ENCODE measurements at places on chromosomes 7 and 10.

DNA sequence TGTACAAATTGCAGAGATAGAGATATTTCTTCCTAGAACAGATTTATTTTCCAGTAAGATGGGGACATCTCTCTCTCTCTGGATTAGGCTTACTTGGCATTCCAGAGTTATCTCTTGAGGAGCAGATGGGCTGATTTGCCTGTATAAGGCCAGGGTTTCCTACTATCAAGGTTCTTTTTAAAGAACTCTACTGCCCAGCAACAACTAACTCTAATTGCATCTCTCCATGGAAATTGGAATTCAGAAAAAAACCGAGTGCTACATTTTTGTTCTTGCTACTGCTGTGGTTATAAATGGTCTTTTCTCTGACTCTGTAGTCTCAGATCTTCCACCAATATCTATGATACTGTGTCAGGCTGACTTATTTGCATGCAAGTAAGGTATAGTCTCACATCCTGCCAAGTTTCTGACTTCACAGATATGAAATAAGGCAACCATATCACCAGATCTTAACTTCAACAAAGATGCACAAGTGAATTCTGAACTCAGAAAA is 161.1 kb downstream of the CRPPA start:
- no peaks in the 10 kb centered on the region for H3K4me1 ChIP-seq
- DNase-seq = no peak
- no peak overlapping the region for H3K27ac ChIP-seq

DNA sequence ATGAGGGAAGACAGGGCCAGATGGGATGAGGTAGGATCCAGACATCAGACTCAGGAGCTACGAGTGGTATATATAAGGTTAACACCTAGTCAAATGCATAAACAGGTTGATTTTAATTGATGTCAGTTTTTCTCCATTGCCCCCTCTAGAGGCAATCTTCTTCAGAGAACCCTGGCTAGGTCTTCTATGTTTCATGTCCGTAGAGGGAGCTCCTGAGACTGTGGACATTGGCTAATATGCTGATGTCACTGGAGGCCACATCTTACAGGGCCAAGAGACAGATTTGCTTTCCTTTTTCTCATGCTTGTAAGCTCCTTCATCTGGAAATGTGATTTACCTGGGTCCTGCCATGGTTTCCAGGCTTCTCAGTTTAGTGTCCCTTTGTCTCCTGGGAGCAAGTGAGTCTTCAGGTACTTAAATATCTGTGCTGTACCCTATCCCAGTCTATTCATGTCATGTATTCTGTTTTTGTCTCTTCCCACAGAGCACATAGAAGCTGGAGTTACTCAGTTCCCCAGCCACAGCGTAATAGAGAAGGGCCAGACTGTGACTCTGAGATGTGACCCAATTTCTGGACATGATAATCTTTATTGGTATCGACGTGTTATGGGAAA is 161.6 kb upstream of the PRSS1 start:
- H3K36me3 ChIP-seq = no peaks in the 10 kb centered on the region
- H3K4me3 ChIP-seq = no peak overlapping the region
- no peaks in the 10 kb centered on the region for H3K4me1 ChIP-seq
- no peak for DNase-seq
- H3K27ac ChIP-seq = no peak overlapping the region
- no peaks in the 10 kb centered on the region for H3K27me3 ChIP-seq

GRCh38 chr10:100889546-100889945 is 23.2 kb upstream of the SLF2 start:
- H3K4me1 ChIP-seq = no peaks in the 10 kb centered on the region
- H3K36me3 ChIP-seq = no peaks in the 10 kb centered on the region
- no peak overlapping the region for H3K27ac ChIP-seq
- no peak for DNase-seq

DNA sequence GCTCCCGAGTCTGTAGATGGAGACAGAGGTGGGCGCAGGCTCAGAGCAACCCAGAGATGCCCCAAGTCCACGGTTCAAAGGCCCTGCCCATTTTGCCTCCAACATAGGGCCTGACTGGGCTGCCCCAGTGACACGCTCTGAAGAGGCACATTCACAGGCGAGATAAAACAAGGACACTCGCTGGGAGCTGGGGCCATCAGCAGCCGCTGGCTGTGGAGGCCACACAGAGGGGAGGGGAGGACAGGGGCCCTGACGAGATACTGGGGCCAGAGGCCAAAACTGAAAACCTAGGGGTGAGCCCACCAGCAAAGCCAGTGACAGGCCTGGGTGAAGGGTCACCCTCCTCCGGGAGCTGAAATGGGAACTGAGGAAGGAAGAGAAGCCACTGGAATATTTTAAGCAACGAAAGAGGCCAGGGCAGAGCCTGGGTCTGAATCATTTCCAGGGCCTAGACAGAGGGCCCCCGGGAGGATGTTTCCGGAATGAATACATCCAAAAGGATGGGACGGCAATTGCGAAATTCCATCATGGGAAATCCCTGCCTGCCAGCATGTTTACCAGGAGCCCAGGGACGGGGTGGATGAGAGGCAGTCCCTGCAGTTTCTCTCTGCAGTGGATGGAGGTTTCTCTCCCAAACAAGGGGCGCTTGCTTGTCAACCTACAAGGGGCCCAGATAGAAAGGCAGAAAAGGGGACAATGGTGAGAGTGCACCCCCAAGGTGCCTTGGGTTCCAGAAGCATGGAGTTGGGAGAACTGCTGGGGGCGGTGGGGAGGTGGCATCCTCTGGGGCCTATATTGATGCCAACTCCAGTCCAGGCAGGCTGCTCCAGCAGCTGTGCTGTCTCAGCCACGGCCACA is 29.0 kb upstream of the HSPA12A start:
- no peaks in the 10 kb centered on the region for H3K36me3 ChIP-seq
- H3K4me1 ChIP-seq = peaks cover 27% of the 10 kb centered on the region
- DNase-seq = peak; percentile 31
- no peaks in the 10 kb centered on the region for H3K27me3 ChIP-seq
- H3K4me3 ChIP-seq = no peak overlapping the region

DNA sequence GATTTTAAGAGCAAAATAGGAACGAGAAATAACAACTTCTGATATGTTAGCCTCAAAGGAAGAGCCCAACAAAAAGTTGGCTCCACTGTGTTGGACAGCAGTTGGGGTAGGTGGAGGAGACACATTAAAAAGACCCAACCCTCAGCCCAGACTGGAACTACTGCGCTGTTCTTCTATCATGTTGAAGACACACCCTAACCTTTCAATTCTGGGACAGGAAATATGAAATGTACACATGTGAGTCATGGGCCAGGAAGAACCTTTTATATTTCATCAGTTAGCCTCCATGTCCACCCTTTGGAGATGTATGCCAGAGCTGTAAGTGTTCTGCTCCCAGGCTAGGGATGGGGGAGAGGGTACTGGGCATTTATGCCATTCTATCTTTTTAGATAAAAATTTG is 22.1 kb downstream of the CLDN12 start:
- H3K27ac ChIP-seq = no peak overlapping the region
- DNase-seq = no peak
- no peak overlapping the region for H3K4me3 ChIP-seq

DNA sequence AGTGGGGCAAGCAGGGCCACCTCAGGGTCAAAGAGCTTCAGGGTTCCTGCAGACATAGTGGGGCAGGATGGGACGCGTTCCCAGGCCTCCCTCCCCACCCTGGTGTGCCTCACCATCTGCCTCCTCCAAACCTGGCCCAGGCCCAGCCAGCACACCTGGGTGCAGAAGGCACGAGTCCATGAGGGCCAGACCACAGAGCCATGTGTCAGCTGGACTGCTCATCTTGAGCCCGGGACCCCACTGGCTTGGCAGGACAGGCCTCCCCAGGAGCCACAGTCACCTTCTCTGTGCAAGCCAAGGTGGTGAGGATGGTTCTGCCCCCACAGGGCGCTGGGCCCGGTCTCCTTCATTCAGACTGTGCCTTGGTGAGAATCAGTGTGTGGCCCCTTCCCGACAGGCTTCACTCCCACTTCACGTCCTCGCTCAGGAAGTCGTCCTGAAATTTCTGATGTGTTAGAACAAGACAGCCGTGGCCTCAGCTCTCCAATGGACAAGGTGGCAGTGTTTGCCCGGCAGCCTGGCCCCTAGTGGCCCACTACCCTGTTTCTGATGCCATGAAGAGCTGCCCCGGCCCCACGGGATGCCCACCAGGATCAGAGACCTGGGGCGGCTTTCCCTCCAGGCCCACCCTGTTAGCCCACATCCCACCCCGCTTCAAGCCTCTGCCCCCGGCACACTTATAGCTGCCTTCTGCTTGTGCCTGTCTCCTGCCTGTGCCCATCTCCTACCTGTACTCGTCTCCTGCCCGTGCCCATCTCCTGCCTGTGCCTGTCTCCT is 59.6 kb upstream of the EBF3 start:
- no peak overlapping the region for H3K27ac ChIP-seq
- H3K4me3 ChIP-seq = no peak overlapping the region
- no peak for DNase-seq
- H3K4me1 ChIP-seq = no peaks in the 10 kb centered on the region
- H3K36me3 ChIP-seq = no peaks in the 10 kb centered on the region
- no peaks in the 10 kb centered on the region for H3K27me3 ChIP-seq

- no peak overlapping the region for H3K27ac ChIP-seq
- H3K4me3 ChIP-seq = no peak overlapping the region
- H3K27me3 ChIP-seq = no peaks in the 10 kb centered on the region
- no peaks in the 10 kb centered on the region for H3K36me3 ChIP-seq
- DNase-seq = no peak
Observed at GRCh38 chr10:115860182-115861107, 412.6 kb downstream of the GFRA1 start.

- no peaks in the 10 kb centered on the region for H3K27me3 ChIP-seq
- no peaks in the 10 kb centered on the region for H3K4me1 ChIP-seq
- no peak overlapping the region for H3K4me3 ChIP-seq
- H3K27ac ChIP-seq = no peak overlapping the region
Observed at GRCh38 chr10:51301644-51302043, 227.4 kb downstream of the PRKG1 start.

GRCh38 chr7:88546808-88547207 is 212.7 kb upstream of the ZNF804B start:
- no peak overlapping the region for H3K4me3 ChIP-seq
- H3K27me3 ChIP-seq = no peaks in the 10 kb centered on the region
- H3K4me1 ChIP-seq = no peaks in the 10 kb centered on the region

Data from thyroid gland (tissue), 4 donors.